Esophagus squamous epithelium (tissue), 5 donors: ENCODE measurements at places on chromosomes 1 and 21. TPM values are rescaled to one million over a fixed set of nuclear protein-coding genes. Genes with fewer than 3 reads are reported as not detected.

Gene GPR3
- 0.38 TPM for total RNA-seq

GRCh38 chr21:41917531-41917930, 36.3 kb downstream of the C2CD2 start:
- no peak for DNase-seq
- no peak overlapping the region for H3K27ac ChIP-seq
- no peaks in the 10 kb centered on the region for H3K27me3 ChIP-seq
- H3K4me3 ChIP-seq, result no peak overlapping the region
- no peaks in the 10 kb centered on the region for H3K4me1 ChIP-seq
- peaks cover 73% of the 10 kb centered on the region for H3K36me3 ChIP-seq

- H3K27me3 ChIP-seq, result peaks cover 5% of the 10 kb centered on the region
- DNase-seq, result no peak
Measured at GRCh38 chr1:30340934-30341333, 382.5 kb downstream of the MATN1 start.

Gene SYNJ1
- 8.3 TPM for total RNA-seq

Gene CR1L
- not detected for total RNA-seq

DNA sequence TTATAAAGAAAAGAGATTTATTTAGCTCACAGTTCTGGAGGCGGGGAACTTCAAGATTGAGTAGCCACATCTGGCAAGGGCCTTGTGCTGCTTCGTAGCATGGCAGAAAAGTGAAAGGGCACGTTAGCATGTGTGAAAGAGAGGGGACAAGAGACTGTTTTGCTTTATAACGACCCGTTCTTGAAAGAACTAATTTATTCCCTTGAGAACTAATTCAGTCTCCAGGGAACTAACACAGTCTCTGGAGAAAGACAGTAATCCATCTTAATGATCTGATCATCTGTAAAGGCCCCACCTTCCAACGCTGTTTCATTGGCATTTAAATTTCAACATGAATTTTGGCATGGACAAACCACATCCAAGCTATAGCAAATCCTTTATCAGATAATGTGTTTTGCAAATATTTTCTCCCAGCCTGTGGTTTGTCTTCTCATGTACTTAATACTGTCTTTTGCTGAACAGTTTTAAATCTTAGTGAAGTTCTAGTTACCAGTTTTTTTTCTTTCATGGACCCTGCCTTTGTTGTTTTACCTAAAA, 26.1 kb downstream of the MTR start:
- H3K36me3 ChIP-seq, result peaks cover 83% of the 10 kb centered on the region
- no peak overlapping the region for H3K27ac ChIP-seq
- no peak for DNase-seq
- no peaks in the 10 kb centered on the region for H3K27me3 ChIP-seq

- H3K4me1 ChIP-seq, result no peaks in the 10 kb centered on the region
- H3K27me3 ChIP-seq, result no peaks in the 10 kb centered on the region
Measured at GRCh38 chr1:221165839-221166500, 286.7 kb downstream of the HLX start.

Gene OLIG2
- total RNA-seq, result not detected

Gene AGPAT3
- 33.9 TPM for total RNA-seq

DNA sequence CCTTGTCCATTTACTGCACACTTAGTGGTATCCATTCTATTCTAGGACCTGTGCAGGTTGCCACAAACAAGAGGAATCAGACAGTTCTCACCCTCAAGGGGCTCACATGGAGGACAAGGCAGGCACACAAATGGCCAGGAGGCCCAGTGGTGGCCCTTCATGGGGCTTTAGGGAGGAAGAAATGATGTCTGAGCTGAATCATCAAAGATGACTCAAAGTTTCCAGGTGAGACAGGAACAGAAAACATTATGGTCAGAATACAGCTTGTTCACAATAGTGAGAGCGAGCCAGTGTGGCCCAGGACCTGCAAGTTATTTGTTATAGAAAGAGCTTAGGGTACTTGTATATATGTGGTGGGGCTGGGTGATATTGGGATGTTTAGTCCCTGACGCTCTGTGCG, 26.4 kb downstream of the SHISAL2A start:
- peaks cover 17% of the 10 kb centered on the region for H3K4me1 ChIP-seq
- H3K27ac ChIP-seq, result no peak overlapping the region
- H3K4me3 ChIP-seq, result no peak overlapping the region
- no peaks in the 10 kb centered on the region for H3K36me3 ChIP-seq
- no peaks in the 10 kb centered on the region for H3K27me3 ChIP-seq

GRCh38 chr1:10979483-10979920, 33.0 kb upstream of the TARDBP start:
- no peaks in the 10 kb centered on the region for H3K36me3 ChIP-seq
- no peak for DNase-seq

DNA sequence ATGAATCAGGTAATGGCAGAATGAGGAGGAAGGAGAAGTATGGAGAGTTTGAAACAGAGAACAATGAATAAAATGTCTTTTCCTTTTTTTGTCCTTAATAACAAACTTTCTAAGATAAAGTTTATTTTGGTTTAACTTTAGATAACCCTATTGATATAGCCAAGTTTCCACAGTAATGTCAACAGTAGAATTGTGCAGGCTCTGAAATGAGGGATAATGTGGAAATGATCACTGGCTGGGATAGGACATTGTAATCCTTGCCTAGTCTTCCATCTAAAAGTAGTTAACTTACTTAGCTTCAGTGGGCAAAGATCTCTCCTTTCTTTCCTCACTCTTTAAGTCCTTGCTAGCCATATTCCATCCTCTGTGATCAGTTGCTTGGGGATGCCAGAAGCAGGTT, 52.8 kb downstream of the NTMT2 start:
- no peaks in the 10 kb centered on the region for H3K36me3 ChIP-seq
- H3K27me3 ChIP-seq, result no peaks in the 10 kb centered on the region
- no peak for DNase-seq
- no peak overlapping the region for H3K27ac ChIP-seq
- no peaks in the 10 kb centered on the region for H3K4me1 ChIP-seq

Gene TRIM17
- total RNA-seq, result 1.0 TPM

Gene ARMH1
- not detected for total RNA-seq

DNA sequence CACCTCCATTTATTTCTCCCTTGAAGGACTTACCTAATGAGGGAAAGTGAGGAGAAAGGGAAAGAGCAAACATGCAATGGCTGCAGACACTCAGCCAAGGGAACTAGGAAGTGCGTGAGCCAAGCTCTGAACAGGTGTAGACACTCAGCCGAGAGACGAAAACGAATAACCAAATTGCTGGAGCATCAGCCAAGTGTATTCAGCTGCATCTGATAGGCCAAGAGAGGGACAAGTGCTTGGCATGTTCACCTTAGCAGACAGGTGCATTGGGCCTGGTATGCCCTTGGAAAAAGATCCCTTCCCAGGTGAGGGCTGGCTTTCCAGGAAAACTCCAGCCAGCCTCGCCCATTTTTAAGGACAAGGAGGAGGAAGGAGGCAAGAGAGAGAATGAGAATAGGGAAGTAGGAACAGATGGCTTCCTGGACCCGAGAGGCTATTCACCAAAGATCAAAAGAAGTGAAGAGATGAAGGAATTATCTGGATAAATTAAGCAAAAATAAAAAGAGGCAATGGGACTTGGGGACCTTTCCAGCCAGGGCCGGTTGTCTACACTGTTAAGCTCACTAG, 184.7 kb downstream of the TOMM20 start:
- no peaks in the 10 kb centered on the region for H3K4me1 ChIP-seq
- H3K36me3 ChIP-seq, result no peaks in the 10 kb centered on the region
- H3K27me3 ChIP-seq, result no peaks in the 10 kb centered on the region
- no peak overlapping the region for H3K27ac ChIP-seq
- DNase-seq, result no peak
- no peak overlapping the region for H3K4me3 ChIP-seq

- H3K4me1 ChIP-seq, result peaks cover 22% of the 10 kb centered on the region
- no peak overlapping the region for H3K4me3 ChIP-seq
- no peaks in the 10 kb centered on the region for H3K36me3 ChIP-seq
- no peak overlapping the region for H3K27ac ChIP-seq
Measured at GRCh38 chr1:235324296-235324695, 3.7 kb downstream of the ARID4B start.

DNA sequence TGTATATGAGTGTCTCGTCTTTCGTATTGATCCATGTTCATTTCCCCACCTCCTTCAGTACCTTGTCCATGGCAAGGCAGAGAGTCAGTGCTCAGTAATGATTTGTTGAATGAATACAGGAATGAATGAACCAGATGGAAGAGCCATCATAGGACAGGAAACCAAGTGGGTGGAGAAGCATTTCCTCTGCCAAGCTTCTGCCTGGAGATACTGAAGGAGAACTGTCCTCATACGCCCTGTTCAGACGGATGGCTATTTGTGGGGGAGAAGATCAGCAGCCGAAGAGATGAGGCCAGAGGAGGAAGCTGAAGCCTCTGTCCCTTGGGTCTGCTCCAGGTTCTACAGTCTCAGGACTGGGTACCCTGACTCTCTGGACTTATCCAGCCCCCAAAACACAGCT, 5.8 kb downstream of the FAM43B start:
- no peak overlapping the region for H3K27ac ChIP-seq
- no peaks in the 10 kb centered on the region for H3K27me3 ChIP-seq
- H3K4me1 ChIP-seq, result peaks cover 11% of the 10 kb centered on the region
- no peak for DNase-seq

DNA sequence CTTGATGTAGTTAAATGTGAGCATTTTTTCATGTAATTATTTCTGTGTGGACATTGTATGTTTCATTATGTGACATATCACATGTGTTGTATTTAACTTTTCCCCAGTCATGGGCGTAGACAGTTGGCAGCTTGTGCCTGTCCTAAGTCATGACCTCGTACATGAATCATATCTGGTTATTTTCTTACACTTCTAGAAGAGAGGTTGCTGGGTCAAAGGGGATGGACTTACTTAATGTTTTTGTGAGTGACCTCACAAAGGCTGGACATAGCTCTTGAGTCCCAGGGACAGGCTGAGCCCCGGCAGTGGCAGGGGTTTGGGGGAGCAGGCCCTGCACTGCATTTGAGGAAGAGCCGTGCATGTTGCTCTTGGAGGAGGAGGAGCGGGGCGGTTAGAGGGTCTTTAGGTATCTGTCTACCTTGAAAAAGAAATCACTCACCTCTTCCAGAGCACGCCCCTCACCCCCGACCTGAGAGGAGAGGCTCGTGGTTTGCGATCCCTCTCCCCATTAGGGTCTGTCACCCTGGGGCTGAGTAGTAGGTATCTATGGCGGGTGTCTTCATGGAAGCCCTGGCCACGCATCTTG, 16.4 kb downstream of the IFNGR2 start:
- no peak overlapping the region for H3K4me3 ChIP-seq
- H3K27me3 ChIP-seq, result no peaks in the 10 kb centered on the region
- H3K4me1 ChIP-seq, result peaks cover 14% of the 10 kb centered on the region
- peaks cover 9% of the 10 kb centered on the region for H3K36me3 ChIP-seq
- H3K27ac ChIP-seq, result peak overlapping the region; percentile 74

- H3K36me3 ChIP-seq, result no peaks in the 10 kb centered on the region
- H3K4me3 ChIP-seq, result no peak overlapping the region
- no peak for DNase-seq
- H3K27me3 ChIP-seq, result no peaks in the 10 kb centered on the region
Measured at GRCh38 chr1:37922767-37923550, 23.9 kb downstream of the INPP5B start.
